Activated naive CD4-positive, alpha-beta T cell treated with anti-CD3 and anti-CD28 coated beads, Interleukin-2, amount 10 ng/mL, durations not matched to agents 7 days and 5 days (primary cell): ENCODE measurements at places on chromosomes 5 and 9.

DNA sequence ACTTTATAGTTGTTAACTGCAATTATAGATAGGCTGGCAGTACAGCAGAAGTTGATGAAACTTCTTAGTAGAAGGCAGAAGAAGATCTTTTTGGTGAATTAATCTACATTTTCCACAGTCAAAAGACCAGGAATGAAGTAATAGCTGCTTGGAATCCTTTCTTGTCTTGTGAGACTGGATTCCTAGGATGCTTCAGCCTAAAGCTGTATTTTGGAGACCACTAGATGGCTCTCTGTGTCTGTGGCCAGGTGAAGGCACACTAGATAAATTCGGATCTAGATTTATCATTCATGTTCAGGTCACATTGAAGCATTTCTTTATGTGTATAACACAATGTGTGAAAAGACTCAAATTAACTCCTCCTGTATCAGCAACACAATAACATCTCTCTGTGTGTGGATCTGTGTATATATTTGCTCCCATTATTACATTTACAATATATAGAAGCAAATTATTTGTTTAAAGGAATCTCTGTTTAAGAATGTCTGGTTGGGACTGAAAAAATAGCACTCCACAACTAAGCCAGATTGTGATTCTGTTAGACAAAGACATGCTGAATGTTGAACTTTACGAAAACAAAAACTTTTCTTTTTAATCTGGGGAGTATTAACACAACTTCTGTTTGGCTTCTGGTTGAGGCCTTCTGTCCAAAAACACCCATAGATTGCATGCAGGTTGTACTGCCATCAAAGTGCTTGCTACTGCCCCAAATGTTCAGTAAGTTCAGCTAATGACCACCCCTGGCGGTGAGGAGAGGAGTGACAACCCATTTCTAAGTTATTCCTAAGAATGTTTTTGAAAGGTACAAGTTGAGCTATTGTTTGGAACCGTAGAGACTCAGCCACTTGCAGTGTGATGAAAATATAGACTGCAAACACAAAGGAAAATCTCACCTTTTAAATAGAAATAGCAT, 10.6 kb downstream of the GRIN3A start:
- H3K4me1 ChIP-seq: no peaks in the 10 kb centered on the region
- H3K27me3 ChIP-seq: no peaks in the 10 kb centered on the region
- no peak overlapping the region for H3K27ac ChIP-seq
- no peak overlapping the region for H3K4me3 ChIP-seq
- H3K36me3 ChIP-seq: no peaks in the 10 kb centered on the region

DNA sequence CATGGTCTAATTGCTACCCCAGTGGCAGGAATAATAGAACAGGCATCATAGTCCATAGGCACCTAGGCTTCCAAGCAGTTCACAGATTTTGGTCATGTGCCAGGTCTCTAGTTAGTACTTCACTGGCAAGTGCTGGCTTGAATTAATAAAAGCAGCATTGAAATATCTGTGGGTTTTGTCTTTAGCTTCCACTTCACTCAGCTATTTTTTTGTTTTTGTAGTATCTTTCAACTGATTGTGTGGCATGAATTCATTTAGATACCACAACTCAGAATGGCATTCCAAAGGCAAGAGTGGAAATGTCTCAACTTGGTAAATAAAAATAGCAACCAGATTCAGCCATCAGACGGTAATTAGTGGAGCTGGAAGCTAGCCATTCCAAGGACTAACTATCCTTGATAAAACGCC, 27.9 kb upstream of the ITGA2 start:
- no peaks in the 10 kb centered on the region for H3K36me3 ChIP-seq
- H3K4me1 ChIP-seq: no peaks in the 10 kb centered on the region
- no peak overlapping the region for H3K27ac ChIP-seq

DNA sequence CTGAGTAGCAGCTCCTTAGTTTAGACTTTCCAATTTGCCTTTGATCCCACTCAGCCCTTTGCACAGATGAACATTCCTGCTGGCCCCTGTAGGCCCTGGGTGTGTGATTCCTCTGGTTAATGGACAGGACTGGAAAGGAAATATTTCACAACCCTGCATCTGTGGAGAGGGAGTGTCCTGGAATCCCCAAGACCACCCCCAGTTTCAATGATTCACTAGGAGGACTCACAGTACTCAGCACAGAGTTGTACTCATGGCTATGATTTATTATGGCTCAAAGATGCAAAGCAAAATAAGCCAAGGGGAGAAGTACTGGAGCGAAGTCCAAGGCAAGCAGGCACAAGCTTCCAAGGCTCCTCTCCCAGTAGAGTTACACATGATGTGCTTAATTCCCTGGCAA, 42.4 kb upstream of the TJP2 start:
- H3K4me1 ChIP-seq: no peaks in the 10 kb centered on the region
- no peaks in the 10 kb centered on the region for H3K36me3 ChIP-seq
- no peak overlapping the region for H3K4me3 ChIP-seq
- no peak overlapping the region for H3K27ac ChIP-seq
- H3K27me3 ChIP-seq: no peaks in the 10 kb centered on the region

DNA sequence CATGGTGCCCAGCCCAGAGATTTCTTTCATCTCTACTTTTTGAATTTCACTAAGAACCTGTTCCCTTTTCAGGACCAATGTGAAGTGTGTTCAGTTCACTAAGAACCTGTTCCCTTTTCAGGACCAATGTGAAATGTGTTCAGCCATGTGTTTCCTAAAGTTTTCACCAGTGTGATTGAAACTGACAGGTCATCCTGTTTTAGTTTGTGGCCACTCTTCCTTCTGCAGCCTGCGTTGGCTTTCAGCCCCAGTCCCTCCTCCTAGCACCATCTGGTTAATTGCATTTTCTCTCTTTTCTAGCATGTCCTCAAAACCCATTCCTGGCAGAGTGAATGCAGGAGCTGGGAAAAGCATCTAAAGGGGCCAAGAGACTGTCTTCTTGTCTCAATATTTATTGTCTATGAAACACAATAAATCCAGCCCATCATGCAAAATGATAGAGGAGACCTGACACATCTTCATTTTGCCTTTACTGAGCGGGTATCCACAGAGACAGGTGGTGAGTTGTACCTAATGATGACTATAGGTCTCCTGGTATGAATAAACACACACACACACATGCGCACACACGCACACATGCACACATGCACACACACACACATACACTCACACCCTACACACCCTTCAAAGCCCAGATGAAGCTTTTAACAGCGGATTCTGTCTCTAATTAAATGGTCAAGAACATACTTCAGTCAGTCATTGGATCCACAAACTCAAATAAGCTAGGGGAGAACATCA, 6.1 kb upstream of the PANK3 start:
- H3K27me3 ChIP-seq: peaks cover 25% of the 10 kb centered on the region
- peaks cover 9% of the 10 kb centered on the region for H3K4me1 ChIP-seq
- H3K36me3 ChIP-seq: no peaks in the 10 kb centered on the region
- no peak for DNase-seq
- H3K27ac ChIP-seq: no peak overlapping the region
- no peak overlapping the region for H3K4me3 ChIP-seq

GRCh38 chr5:58969253-58969652, 386.4 kb downstream of the RAB3C start:
- H3K4me1 ChIP-seq: peaks cover 2% of the 10 kb centered on the region
- H3K36me3 ChIP-seq: peaks cover 35% of the 10 kb centered on the region
- no peaks in the 10 kb centered on the region for H3K27me3 ChIP-seq
- H3K27ac ChIP-seq: no peak overlapping the region
- DNase-seq: no peak

GRCh38 chr5:91125916-91126315, 257.2 kb downstream of the ARRDC3 start:
- H3K27ac ChIP-seq: no peak overlapping the region
- H3K4me1 ChIP-seq: no peaks in the 10 kb centered on the region
- DNase-seq: no peak
- H3K4me3 ChIP-seq: no peak overlapping the region
- no peaks in the 10 kb centered on the region for H3K27me3 ChIP-seq
- no peaks in the 10 kb centered on the region for H3K36me3 ChIP-seq

- peak overlapping the region; percentile 88 for H3K27ac ChIP-seq
- peaks cover 90% of the 10 kb centered on the region for H3K4me1 ChIP-seq
These were observed 10.5 kb downstream of the SH2D3C start for GRCh38 chr9:127767909-127768331.

- peaks cover 3% of the 10 kb centered on the region for H3K27me3 ChIP-seq
- DNase-seq: no peak
- peak overlapping the region; percentile 95 for H3K4me3 ChIP-seq
- H3K27ac ChIP-seq: peak overlapping the region; percentile 75
- peaks cover 37% of the 10 kb centered on the region for H3K36me3 ChIP-seq
- H3K4me1 ChIP-seq: peaks cover 35% of the 10 kb centered on the region
These were observed 1.8 kb downstream of the RPL35 start for GRCh38 chr9:124859803-124860581.
